Germinal center (tissue), 1 donor: ENCODE measurements at places on chromosomes 16 and 17.

DNA sequence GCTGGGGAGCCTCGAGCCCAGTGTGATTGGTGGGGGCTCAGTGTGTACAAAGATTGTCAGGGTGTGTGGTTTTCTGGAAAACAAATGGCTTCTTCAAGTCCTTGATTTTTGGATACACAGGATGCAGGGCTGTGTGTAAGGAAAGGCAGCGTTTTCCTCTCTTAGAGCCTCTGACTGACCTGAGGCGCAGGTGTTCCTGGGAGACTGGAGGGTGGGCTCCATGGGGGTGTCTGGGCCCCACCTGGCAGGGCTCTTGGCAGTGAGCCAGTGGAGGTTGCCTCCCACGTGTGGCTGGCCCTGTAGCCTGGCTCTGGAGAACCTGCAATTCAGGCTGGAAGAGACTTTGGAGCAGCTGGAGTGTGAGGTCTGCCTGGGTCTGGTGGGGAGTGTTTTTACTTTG lies 5.0 kb downstream of the FOXK2 start:
- no peak for DNase-seq

- no peak for DNase-seq
Observed at GRCh38 chr17:48563385-48563838, 14.7 kb downstream of the HOXB4 start.

DNA sequence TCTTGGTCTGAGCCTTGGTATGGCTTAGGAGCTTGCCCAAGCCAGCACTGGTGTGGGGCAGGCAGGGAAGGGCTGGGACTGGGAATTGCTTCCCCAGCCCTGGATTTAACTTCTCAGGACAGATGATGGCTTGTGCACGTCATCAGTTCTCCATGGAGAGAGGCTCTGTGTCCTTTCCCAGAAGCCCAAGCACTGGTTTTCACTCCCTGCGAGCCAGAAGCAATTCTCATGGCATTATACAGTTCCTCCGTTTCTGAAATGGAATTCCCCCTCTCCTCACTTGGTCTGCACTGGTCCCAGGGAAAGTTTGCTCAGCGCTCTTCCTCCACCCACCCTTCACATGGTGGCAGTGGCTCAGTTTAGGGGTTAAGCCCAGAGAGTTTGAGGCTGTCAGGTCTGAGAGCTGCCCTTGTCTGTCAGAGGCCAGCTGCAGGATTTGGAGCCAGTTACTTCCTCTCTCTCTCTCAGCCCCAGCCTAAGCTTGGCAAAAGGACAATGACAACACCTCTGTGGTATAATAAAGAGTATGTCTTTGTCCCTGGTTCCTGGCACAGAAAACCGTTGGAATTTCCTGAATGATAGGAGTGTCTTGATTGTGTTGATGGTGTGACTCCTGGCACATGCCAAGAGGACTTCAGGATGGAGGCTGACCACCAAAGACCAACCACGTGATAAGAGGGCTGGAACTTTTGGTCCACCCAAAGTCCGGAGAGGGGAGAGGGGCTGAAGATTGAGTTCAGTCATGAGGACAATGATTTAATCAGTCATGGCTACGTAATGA lies 219.6 kb upstream of the TNRC6C start:
- DNase-seq = no peak

DNA sequence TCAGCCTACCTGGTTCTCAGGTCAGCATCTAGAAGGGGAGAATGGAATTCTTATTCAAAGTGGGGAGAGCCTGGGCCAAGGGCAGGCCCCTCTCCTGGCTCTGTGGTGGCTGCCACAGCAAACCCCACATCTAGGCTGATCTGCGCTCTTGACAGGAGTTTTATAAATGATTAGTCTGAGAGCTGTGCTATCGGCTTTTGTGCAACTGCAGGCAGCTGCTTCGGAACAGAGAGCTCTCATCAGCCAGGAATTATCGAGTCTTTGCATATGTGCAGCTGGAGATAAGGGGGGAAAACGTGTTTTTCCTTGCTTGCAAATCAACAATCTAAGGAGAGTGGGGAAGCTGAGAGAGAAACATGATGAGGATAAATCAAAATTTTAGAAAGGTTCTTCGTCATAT lies 91.7 kb downstream of the HS3ST3A1 start:
- DNase-seq = no peak

GRCh38 chr16:13223666-13224065 lies 322.3 kb downstream of the SHISA9 start:
- no peak for DNase-seq

GRCh38 chr17:77128896-77129567 lies 11.7 kb upstream of the SEC14L1 start:
- no peak for DNase-seq
